ENCODE measurements at places on chromosomes 11 and 22.

- no peak for DNase-seq
These were observed 59.0 kb upstream of the SHANK2 start for GRCh38 chr11:71311176-71311925.

GRCh38 chr11:119472856-119473222, 49.9 kb upstream of the THY1 start:
- no peak for DNase-seq

DNA sequence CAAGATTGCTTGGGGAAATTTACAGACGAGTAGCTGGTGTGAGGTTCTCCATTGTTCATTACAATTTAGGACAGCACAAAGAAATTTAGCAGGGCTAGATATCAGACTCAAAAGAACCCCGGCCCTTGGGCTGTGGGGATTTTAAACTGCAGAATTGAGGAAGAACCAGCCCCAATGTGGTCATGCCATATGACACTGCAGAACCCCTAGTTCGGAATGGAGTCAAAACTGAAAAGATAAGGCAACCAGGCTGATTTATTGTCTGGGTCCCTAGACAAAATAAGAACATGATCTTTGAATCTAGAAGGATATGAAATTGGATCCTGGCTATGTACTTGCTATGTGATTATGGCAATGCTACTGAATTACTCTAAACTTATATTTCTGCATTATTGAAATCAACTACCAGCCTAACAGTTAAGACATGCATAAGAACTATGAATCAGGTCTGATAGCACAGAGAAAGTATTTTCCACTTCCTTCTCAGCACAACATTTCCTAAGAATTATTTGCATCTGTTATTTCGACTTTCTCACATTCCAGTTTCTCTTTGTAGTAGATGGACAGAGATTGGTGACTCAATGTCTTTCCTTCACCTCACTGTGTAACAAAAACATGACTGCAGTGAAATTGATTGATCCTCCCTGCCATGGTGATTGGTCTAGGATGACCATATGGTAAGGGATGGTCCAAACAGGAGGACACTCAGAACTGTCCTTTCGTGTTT, 13.2 kb downstream of the MMP3 start:
- DNase-seq: no peak

GRCh38 chr11:7575841-7576725, 62.3 kb downstream of the PPFIBP2 start:
- no peak for DNase-seq

GRCh38 chr11:109945626-109946321, 147.4 kb upstream of the ZC3H12C start:
- DNase-seq: no peak

GRCh38 chr11:110035357-110035756, 57.8 kb upstream of the ZC3H12C start:
- DNase-seq: no peak

DNA sequence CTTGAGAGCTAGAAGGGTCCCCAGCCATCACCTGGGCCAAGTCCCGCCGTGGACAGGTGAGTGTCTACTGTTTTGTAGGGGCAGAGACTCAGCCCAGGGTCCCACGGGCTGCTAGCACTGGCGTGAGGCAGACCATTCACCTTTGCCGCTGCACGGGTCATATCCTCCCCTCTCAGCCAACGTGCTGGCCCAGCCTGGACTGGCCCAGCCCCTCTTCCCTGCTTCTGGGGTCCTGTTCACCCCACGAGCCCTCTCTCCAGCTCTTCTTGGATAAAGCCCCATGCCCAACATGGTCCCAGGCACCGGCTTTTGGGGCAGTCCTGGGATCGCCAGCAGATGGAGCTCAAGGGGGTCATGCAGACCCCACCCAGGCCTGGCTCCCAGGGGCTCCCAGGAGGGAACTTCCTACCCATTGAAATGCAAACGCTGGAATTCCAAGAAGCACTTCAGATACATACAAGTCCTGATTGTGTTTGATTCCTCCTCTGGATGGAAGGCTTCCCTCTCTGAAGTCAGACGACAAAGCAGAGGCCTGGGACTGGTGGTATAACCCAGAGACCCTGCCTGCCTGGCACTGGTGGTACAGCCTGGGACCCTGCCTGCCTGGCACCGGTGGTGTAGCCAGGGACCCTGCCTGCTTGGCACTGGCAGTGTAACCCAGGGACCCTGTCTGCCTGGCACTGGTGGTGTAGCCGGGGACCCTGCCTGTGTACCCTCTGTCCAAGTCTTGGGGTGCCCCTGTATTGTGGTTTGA, 8.9 kb upstream of the SEPTIN5 start:
- no peak for DNase-seq

- DNase-seq: no peak
These were observed 17.8 kb downstream of the TREH start for GRCh38 chr11:118661425-118662301.

DNA sequence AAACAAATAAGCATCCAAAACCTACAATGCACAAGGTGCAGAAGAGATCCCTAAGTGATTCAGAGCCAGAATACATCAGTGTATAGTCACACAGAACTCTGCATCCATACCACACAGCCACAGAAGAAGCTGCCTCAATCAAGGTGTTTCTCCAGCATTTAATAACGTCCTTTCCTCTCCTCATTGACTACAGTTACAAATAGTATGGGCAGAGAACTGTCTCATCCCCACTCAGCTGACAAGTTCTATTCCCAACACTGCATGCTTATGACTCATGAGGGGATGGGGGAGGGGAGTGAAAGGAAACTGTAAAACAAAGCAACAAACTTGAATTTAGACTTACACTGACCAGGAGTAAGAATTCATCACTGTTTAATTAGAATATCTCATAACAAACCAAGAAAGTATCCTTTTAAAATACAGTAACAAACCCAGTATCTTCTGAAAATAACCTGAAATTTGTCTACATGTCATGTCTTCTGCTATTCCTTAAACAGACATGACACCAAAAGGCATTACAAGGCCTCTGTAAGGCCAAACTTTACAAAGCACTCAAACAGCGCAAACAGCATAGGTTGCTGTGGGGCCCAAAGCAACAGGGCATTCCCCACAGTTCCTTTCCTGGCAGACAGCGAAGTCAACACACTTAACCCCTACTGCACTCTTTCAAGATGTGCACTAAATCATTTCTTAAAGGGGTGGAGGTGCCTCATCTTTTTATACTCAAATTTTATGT, 29.3 kb downstream of the CELF1 start:
- DNase-seq: peak; percentile 65

GRCh38 chr11:74822170-74822569, 73.5 kb downstream of the RNF169 start:
- DNase-seq: no peak

- DNase-seq: no peak
These were observed 11.7 kb upstream of the CHRM4 start for GRCh38 chr11:46402957-46403902.

GRCh38 chr11:45556851-45557707, 108.3 kb downstream of the CHST1 start:
- no peak for DNase-seq

- DNase-seq: no peak
These were observed 7.6 kb downstream of the BCO2 start for GRCh38 chr11:112182867-112183266.

- DNase-seq: no peak
These were observed 46.4 kb downstream of the IGLL5 start for GRCh38 chr22:22933807-22934542.

DNA sequence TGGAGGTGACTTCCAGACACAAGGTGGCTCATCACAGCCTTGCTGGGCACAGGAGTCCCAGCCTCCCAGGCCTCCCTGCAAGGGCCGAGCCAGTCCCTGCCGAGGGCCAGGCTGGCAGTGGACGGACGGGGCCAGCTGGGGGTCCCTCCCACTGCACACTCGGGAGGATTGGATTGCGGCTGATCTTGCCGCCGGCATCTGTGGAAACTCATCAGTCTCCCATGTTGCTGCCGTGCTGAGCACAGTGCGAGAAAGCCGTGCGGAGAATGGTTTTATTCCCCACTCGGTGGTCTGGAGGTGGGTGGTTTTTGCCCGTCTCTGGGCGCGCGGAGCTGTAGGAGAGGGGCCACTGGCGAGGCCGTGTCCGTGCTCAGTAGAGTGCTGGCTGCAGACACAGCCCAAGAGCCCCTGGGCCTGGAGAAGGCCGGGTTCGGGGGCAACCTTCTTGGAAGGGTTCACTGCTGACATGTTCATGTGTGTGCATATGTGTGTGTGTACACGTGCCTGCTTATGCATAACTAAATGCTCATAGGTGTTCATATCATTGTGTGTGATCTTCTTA, 1246.4 kb downstream of the BRD1 start:
- DNase-seq: no peak

GRCh38 chr11:108142304-108142703, 20.9 kb downstream of the ACAT1 start:
- DNase-seq: no peak

DNA sequence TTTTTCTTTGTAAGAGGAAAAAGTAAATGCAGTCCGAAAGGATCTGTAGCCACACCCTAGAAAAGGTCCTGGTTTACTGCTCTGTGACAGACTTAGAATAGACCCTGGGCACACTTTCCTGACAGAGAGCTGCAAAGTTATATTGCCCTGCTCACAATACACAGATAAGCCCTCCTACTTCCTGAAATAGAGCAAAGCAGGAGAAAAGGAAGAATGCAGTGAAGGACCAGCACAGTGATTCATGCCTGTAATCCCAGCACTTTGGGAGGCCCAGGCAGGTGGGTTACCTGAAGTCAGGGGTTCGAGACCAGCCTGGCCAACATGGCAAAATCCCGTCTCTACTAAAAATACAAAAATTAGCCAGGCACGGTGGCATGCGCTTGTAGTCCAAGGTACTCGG, 2.2 kb downstream of the CYB561A3 start:
- DNase-seq: no peak

DNA sequence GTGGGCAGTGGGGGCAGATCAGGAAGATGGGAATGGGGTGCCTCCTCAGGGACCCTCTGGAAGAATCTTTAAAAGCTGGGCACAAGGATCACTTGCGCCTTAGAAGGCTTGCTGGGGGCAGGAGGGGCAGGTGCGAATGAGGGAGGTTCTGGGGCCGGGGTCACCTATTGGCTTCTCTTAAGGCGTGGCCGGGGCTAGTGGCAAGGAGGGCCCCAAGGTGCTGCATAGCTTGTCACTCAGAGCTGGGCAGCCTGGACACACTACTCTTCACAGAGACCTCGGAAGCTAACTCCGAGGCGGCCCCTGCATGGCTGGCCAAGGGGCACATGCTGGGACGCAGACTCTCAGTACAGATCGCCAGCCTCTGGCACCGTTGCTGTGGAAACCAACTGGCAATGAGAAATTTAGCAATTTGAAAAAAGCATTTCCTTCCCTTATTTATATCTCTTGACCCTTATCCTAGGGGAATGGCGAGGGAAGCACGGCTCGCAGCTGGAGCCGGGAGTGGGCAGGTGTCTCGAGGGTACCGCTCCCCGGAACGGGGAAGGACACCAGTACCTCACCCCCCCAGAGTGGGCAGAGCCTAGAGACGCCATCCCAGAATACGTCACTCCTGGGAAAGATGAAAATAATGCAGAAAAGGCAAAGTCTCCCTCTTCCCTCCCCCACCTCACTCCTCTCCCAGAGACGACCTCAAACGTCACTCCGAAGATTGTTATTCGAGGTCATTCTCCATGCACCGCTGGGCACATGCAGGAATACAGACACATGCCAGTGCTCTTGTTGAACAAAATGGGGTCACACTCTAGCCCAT, 188.1 kb downstream of the CTTN start:
- no peak for DNase-seq

DNA sequence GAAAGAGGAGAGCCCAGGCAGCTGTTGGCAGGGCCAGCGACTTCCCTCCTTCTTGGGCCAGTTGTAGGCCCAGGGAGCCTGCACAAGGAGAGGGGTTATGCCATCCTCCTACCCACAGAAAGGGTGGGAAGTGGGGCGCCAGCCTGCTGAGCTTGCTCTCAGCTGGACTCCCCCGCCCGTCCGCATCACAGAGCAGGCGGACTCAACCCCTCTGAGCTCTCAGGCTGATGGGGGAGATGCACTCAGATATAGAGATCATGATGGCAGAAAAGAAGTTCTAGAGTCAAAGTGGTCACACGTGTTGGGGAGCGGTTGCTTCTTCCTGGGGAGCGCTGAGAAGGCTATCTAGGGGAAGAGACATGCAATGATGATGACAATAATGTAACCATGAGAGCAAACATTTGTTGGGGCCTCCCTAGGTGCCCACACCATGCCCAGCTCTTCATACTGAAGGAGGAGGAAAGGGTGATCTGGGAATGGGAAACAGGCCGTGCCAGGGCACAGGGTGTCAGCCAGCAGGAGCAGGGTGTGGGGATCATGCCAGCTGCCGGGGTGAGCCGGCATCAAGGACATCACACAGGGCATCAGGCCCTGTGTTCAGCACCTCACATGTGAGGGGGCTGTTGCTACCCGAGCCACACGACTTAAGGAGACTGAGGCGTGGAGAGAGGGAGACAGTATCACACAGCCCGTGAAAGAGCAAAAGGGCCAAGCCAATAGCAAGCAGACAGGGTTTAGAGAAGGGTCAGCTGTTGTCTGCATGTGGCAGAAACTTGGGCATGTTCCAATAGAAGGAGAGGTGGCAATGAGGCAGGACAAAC, 7.7 kb downstream of the SLC35E4 start:
- no peak for DNase-seq

- DNase-seq: no peak
These were observed 59.4 kb downstream of the F2 start for GRCh38 chr11:46778416-46778815.

- DNase-seq: no peak
These were observed 7.3 kb downstream of the TBCEL start for GRCh38 chr11:121031167-121031566.

- no peak for DNase-seq
These were observed 20.3 kb upstream of the CCDC90B start for GRCh38 chr11:83306200-83307080.

DNA sequence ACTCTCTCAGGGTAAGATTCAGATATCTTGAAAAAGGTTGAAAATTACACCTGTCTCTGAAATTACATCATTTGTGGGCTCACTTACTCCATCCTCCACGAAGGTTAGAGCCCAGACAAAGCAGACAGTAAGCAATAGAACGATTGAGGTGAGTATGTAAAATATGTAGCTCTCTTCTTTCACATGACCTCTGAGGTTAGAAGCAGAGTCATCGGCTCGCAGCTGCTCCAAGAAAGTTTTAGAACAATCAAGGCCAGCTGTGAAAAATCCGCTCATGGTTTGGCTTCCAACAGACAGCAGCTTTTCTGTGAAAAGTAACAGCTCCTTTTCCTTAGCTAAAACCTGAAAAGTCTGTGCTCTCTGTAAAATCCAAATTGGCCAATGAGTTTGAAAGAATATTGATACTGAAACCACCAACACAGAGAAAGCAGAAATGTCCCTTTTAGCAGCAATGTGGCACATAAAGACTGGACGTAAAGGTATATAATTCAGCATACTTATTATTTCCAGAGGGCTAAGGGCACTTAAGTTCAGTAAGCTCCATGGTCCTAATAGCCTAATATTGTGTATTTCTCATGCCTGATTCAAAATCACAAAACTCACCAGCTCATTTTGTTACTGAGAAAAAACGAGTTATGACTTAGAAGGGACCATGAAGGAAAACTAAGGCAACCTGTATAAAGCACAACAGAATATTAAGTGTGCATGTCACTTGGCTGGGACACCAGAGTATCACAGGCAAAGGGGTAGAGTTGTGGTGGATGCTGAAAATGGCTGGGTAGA, 78.2 kb downstream of the FAM76B start:
- no peak for DNase-seq
